ENCODE measurements at places on chromosomes 3 and 15. TPM values are rescaled to one million over a fixed set of nuclear protein-coding genes. Genes with fewer than 3 reads are reported as not detected.

DNA sequence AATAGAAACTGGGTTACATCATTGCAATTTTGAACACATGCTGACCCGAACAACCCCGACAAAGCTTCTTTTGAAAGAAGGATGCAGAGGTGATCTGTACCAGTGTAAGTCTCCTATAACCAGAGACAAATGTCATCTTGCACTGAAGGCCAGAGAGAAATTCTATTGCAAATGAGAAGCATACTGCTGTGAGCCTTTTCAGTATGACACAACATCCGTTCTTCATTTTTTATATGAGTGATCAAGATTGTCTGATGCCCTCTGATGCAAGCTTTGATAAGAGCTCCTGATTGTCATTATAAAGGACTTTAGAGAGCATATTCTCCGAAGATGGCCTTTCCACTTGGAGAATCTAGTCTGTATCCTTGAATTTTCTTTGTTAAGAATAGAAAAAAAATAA lies 36.9 kb downstream of the PCOLCE2 start:
- no peaks in the 10 kb centered on the region for H3K4me1 ChIP-seq
- H3K27me3 ChIP-seq = peaks cover 6% of the 10 kb centered on the region
- H3K36me3 ChIP-seq = no peaks in the 10 kb centered on the region
- H3K4me3 ChIP-seq = no peak overlapping the region
- no peak overlapping the region for H3K27ac ChIP-seq
- no peak for DNase-seq

GRCh38 chr15:62269504-62269903 lies 104.4 kb upstream of the C2CD4B start:
- DNase-seq = no peak
- H3K27ac ChIP-seq = no peak overlapping the region
- H3K27me3 ChIP-seq = peaks cover 3% of the 10 kb centered on the region
- H3K4me1 ChIP-seq = no peaks in the 10 kb centered on the region
- no peaks in the 10 kb centered on the region for H3K36me3 ChIP-seq
- no peak overlapping the region for H3K4me3 ChIP-seq

- no peak overlapping the region for H3K27ac ChIP-seq
- DNase-seq = no peak
- peaks cover 15% of the 10 kb centered on the region for H3K27me3 ChIP-seq
- H3K4me3 ChIP-seq = no peak overlapping the region
Observed at GRCh38 chr15:70605606-70606410, 157.6 kb downstream of the UACA start.

DNA sequence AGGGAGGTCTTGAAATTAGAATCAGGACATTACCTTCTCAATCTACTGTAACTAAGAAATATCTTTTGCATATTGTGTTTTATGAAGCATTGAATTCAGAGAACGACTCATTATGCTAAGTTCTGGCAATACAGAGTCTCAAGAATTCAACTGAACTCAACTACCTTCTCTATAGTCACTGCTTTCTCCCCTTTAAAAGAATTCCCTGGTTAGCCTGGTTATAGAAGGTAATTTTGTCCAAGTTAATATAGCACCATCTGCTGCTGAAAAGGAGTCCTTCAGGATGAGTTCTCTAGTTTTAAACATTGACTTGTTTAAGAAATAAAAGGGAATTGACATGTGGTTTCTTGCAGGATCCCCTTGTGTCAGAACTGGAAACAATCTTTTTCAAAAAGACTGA lies 60.2 kb downstream of the IL16 start:
- no peaks in the 10 kb centered on the region for H3K36me3 ChIP-seq
- H3K27me3 ChIP-seq = peaks cover 7% of the 10 kb centered on the region
- DNase-seq = no peak
- H3K4me1 ChIP-seq = peaks cover 6% of the 10 kb centered on the region

GRCh38 chr3:57078344-57078634 lies 17.8 kb downstream of the SPATA12 start:
- no peak for DNase-seq
- H3K27me3 ChIP-seq = peaks cover 64% of the 10 kb centered on the region
- H3K4me3 ChIP-seq = peak overlapping the region; percentile 72

The CLRN1 gene
- not detected for total RNA-seq

DNA sequence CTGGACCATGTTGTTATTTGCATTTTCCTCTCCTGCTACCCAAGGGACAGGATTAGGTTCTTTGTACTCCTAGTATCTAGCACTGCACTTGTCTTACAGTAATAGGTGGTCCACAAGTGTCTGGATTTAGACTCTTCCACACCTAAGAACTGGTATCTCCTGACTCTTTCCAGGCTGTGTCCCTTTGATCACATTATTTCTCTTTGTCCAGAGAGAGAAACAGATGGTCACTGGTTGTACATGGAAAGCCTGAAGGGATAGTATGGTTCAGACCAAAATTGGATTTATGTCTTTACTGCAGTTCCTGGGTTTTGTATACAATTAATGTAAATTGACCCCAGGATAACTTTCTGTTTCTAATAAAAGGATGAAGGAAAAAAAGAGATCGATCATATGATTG lies 64.0 kb downstream of the PDE8A start:
- H3K4me1 ChIP-seq = peaks cover 29% of the 10 kb centered on the region
- H3K27me3 ChIP-seq = no peaks in the 10 kb centered on the region
- no peak for DNase-seq

GRCh38 chr3:188212308-188212969 lies 58.5 kb downstream of the LPP start:
- H3K27me3 ChIP-seq = no peaks in the 10 kb centered on the region
- no peak overlapping the region for H3K27ac ChIP-seq
- peaks cover 27% of the 10 kb centered on the region for H3K36me3 ChIP-seq
- H3K4me1 ChIP-seq = peaks cover 21% of the 10 kb centered on the region
- no peak for DNase-seq
- no peak overlapping the region for H3K4me3 ChIP-seq

GRCh38 chr3:66092175-66092995 lies 53.7 kb upstream of the MAGI1 start:
- no peak overlapping the region for H3K27ac ChIP-seq
- H3K27me3 ChIP-seq = peaks cover 2% of the 10 kb centered on the region
- DNase-seq = no peak
- H3K36me3 ChIP-seq = no peaks in the 10 kb centered on the region
- H3K4me1 ChIP-seq = no peaks in the 10 kb centered on the region

- peaks cover 3% of the 10 kb centered on the region for H3K27me3 ChIP-seq
- H3K27ac ChIP-seq = no peak overlapping the region
- DNase-seq = no peak
- H3K36me3 ChIP-seq = no peaks in the 10 kb centered on the region
- no peaks in the 10 kb centered on the region for H3K4me1 ChIP-seq
Observed at GRCh38 chr3:60622349-60622748, 628.9 kb downstream of the FHIT start.
